NB4 (cell line): ENCODE measurements at places on chromosomes 11 and 22.

- DNase-seq = no peak
These were observed 64.8 kb downstream of the APOL1 start for GRCh38 chr22:36317658-36318271.

DNA sequence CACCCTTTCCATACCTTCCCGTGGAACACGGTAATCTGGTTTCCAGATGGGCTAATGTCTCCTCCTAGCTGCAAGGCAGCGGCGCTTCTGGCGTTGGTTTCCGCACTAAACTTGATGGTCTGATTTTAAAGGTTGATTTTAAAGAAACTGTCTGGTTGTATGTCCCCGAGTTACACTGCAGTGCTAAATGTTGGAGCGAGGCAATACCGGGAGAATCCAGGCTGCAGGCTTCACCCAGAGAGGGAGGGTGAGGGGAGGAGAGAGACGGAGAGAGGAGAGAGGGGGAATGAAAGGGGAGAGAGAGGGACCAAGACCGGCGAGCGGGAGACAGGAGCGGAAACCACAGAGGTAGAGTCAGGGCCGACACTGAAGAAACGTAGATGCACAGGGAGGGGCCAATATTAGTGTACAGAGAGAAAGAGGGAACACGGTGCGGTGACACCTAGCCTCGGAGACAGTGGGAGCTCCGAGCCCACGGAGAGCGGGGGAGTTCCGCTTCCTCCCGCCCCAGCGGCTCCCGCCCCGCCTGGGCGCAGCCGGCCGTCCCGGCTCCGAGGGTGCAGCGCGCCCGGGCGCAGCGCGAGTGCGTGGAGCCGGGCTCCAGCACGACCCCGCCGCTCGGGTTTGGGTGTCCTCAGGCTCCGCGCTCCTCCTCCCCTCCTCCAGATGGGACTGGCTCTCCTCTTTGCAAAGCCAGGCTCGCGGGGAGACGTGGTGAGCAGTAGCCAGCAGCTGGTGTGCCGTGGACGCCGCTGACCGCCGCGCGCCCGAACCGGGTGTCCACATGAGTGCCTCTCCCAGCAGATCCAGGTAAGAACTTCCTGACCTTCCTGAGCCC is 71.9 kb upstream of the GRAMD1B start:
- peak; percentile 11 for DNase-seq

DNA sequence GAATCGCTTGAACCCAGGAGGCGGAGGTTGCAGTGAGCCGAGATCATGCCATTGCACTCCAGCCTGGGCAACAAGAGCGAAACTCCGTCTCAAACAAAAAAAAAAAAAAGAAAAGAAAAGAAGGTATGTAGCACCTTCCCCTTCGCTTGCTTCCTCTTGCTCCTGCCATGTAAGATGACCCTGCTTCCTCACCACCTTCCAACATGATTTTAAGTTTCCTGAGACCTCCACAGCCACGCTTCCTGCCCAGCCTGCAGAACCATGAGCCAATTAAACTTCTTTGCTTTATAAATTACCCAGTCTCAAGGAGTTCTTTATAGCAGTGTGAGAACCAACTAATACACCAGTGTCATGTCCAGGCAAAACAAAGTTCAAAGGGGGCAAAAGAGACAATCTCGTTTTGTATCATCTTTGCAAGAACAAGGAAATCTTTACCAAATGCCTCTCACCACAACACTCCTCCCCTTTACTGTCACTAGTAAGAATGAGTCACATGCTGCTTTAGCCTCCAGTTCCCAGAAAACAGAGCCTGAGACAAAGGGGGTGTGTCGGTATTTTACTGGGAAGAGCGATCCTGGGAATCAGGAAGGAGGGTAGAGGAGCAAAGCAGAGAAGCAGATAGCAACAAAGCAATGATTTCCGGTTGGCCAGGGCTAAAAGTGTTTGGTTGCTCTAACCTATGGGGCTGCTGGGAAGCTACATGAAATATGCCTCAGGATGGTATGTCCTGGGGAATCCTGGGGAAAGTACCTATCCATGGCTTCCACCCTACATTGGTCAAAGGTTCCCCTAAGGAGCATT is 10.5 kb upstream of the MCHR1 start:
- no peak for DNase-seq

- DNase-seq = no peak
These were observed 5.5 kb downstream of the PRSS23 start for GRCh38 chr11:86805873-86806310.

DNA sequence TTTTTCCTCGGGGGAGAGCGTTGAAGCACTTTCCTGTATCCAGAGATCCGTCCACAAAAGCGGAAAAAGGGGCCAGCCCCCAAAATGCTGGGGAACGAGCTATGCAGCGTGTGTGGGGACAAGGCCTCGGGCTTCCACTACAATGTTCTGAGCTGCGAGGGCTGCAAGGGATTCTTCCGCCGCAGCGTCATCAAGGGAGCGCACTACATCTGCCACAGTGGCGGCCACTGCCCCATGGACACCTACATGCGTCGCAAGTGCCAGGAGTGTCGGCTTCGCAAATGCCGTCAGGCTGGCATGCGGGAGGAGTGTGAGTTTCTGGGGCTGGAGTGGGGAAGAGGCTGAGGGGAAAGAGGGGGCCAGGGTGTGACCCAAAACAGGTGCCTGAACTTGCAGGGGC is 2.6 kb downstream of the NR1H3 start:
- DNase-seq = no peak

DNA sequence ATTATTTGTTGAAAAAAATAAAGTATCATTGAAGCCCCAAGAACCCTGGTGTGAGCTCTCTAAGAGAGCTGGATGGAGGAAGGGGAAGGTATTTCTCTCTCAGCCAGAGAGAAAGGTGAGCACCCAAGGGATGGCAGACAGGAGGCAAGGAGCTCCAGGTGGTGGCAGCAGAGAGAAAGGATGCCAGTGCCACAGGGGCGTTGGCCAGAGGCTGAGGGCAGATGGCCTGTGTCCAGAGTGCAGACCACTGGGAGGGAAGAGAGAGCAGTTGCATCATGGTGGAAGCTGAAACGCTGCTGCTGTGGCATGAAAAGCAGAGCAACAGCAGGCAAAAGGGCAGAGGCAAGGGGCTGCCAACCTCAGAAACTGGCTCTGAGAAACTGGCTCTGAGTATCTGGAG is 8.5 kb downstream of the SPON1 start:
- no peak for DNase-seq

DNA sequence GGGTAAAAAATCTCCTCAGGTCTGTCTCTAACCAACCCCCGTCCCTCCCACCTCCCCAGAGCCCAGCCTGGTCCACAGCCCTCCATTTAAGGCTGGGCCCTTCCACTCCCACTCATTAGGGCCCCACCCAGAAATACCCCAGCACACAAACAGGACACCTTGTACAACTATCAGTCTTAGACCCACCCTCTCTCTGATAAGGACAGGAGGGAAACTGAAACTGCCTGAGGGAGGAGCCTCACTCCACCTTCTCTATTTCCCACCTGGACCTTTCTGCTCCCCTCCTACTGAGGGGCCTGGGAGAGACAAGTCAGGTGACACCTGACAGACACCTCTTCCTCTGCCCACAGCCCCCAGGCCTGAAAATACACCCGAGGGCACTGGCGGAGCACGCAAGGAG is 90.2 kb downstream of the PLEKHA7 start:
- no peak for DNase-seq
